Heart right ventricle (tissue), 16 donors: ENCODE measurements at places on chromosomes 1 and 21. TPM values are rescaled to one million over a fixed set of nuclear protein-coding genes. Genes with fewer than 3 reads are reported as not detected.

DNA sequence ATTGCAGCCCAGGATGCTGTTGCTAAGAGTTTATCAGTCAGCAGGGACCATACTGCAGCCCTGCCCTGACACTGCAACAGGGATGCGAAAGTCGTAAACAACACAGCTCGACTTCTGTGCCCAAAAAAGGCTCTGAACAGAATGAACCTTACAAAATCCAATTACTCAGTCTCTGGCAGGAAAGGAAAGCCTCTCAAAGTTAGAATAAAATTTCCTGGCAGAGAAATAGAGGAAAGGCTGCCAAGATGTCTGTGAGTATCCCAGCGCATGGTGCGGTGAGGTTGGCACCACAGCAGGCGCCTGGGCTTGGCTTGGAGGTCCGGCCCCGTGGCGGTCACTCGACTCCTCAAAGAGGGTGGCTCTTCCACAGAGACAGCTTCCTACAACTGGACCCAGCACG is 185.8 kb downstream of the PCP4 start:
- peak; percentile 45 for DNase-seq

GRCh38 chr1:8424539-8425116 is 106.7 kb downstream of the SLC45A1 start:
- DNase-seq, result peak; percentile 27

DNA sequence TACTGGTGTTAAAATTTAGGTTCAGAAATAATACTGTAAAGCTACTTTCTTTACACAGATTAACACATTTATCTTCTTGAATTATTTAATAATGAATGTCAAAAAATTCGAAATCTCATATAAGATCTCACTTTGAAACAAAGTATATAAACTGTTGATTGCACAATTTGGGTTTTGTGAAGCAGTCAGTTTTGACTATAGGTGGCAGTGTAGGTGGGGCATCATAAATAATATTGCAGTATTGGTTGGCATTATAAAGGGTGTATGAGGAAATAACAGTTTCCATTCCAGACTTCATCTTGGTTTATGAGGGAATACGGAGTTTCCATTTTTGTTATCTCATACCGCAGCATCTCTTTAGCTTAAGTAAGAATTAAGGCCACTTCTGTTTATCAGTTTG is 49.9 kb downstream of the SUCO start:
- no peak for DNase-seq

DNA sequence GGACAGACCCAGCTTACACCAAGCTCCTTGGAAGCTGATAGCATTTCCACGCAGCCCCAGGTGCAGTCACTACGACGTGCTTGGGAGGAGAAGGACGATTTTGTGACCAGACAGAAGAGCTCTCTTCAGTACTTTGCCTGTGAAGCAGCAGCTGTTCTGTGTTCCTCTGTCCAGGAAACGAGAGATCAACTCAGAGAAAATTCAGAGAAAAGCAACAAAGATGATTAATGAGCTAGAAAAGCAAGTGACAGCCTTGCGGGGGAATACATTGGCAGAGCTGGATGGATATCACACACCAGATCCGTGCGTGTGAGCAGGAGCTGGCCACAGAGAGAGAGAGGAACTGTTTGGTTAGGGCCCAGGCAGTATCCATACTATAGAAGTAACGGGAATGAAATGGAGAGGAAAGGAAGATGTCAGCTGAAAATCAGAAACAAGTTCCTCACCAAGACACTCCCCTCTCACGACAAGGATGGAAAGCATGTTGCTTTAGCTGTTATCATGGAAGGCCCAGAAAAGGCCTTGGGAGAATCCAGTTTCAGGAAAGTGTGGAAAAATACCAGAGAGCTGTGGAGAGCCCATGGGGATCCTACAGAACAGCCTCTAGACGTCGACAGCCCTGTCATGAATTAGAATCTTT is 106.2 kb downstream of the TOMM20 start:
- no peak for DNase-seq

- DNase-seq, result no peak
Measured at GRCh38 chr1:63867429-63868176, 93.8 kb downstream of the ROR1 start.

DNAJC6 gene
- 4.4 TPM for total RNA-seq

ARHGAP30 gene
- total RNA-seq, result 1.9 TPM
